GM13976 (cell line): ENCODE measurements at places on chromosomes 1 and 21.

- peak; percentile 79 for DNase-seq
These were observed 33.4 kb upstream of the TENT5B start for GRCh38 chr1:27045973-27046558.

DNA sequence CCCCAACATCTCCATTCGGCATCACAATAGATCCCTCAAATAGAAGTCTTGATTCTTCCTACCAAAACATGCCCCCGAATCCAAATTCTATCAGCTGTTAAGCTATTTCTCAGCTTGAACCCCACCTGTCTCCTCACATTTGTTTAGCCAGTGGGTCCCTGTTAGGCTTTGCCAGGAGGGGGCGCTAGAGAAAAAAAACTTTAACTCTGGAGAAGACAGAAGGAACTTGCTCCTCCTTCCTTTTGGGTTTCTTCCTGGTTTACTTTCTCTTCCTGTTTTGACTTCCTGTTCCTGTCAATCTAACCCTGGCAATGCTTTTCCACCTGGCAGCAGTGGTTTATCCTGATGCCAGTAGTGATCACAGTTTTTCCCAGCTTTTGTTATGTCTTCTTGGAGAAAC lies 95.6 kb upstream of the KCNK1 start:
- peak; percentile 46 for DNase-seq

- no peak for DNase-seq
These were observed 6.9 kb downstream of the S100A11 start for GRCh38 chr1:152029929-152030211.

DNA sequence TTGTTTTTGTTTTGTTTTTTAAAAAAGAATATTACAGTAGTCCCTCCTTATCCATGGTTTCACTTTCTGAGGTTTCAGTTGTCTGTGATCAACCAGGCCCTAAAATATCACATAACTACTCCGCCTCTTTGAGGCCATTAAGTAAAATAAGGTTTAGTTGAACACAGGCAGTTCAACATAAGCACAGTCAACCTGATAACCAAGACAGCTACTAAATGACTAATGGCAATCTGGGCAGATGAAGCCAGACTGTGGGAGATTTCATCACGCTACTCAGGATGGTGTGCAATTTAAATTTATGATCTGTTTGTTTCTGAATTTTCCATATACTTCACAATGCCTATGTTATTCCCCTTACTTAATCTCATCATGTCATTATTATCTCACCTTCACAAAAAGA lies 30.1 kb downstream of the LDLRAD1 start:
- no peak for DNase-seq

DNA sequence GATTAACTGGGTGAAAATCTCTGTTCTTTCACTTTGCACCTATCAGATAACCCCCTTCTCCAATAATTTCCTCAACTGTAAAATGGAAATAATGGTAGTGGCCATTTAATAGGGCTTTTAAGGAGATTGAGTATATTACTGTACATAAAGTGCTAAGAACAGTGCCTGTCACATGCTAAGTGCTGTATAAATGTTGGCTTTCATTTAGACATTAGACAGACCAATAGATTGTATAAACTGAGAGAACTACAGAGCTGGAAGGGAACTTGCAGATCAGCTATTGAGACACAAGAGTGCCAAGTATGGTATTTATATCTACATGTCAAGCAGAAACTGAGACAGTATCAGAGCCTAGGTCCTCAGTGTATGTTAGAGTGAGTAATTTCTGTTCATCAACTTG lies 934.7 kb downstream of the PLA2G4A start:
- no peak for DNase-seq

GRCh38 chr1:42941640-42942330 lies 16.9 kb downstream of the SLC2A1 start:
- DNase-seq = no peak

- no peak for DNase-seq
These were observed 2.9 kb upstream of the CD46 start for GRCh38 chr1:207748737-207749528.

GRCh38 chr1:186738926-186739325 lies 58.7 kb upstream of the PTGS2 start:
- DNase-seq = peak; percentile 21

- DNase-seq = peak; percentile 73
These were observed 548 bp upstream of the CDC20 start for GRCh38 chr1:43358121-43358745.

- peak; percentile 49 for DNase-seq
These were observed 723 bp downstream of the CDC42BPA start for GRCh38 chr1:227317523-227318015.

GRCh38 chr1:230332061-230332460 lies 94.1 kb downstream of the PGBD5 start:
- DNase-seq = no peak
